T-helper 9 cell (primary cell): ENCODE measurements at places on chromosomes 5 and 9.

GRCh38 chr5:179186801-179187200, 126.6 kb downstream of the ZNF354C start:
- DNase-seq: no peak

DNA sequence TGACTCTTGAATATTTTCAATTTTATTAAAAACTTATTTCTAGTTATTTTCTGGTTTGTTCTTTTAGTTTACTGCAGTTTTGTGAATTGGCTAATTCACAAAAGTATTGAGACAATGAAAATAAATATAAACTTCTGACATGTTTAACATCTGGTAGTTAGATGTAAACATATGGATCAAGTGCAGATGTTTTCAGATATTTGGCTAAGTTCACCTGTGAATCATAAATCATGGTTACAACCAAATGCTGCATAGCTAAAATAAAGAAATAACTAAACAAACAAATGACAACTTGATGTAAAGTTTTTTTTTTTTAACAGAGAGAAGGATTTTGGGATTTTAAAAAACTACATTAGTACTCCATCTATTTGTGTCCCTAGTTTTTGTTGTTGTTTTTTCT, 484.6 kb downstream of the SLCO4C1 start:
- DNase-seq: no peak

DNA sequence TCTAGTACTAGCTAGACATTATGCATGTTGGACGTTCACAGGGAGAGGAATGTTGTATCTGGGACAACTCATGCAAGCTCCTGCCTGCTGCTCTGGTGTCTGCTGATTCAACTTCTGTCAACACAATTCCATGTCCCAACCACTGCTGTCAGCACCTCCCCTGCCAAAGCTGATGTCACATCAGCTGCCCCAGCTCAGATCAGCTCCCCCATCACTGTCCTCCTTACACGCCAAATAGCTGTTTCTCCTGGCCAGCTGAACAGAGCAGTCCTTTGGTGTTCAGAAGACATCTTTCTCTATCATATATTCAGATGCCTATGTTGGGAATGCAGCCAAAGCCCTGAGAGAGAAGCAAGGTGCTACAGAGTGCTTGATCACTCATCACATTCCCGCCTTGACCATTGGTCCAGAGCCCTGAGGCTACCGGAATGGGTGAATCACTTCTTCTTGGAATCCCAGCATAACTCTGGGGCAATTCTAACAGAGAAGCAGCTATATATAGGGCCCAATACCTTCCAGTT, 223.3 kb downstream of the SEC61B start:
- no peak for DNase-seq

DNA sequence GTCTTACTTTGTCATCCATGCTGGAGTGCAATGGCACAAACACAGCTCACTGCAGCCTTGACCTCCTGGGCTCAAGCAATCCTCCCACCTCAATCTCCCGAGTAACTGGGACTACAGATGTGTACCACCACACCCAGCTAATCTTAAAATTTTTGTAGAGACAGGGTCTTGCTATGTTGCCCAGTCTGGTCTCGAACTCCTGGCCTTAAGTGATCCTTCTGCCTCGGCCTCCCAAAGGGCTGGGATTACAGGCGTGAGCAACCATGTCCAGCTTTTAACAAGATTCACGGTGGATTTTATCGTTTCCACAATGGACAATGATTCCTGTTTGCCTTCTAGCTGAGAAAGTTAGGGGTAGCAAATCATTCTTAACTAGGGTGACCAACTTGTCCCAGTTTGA, 165.9 kb downstream of the ZNF608 start:
- DNase-seq: no peak

- no peak for DNase-seq
These were observed 105.6 kb upstream of the TXNDC8 start for GRCh38 chr9:110443146-110443865.

GRCh38 chr5:79756076-79756475, 66.4 kb downstream of the CMYA5 start:
- DNase-seq: no peak

DNA sequence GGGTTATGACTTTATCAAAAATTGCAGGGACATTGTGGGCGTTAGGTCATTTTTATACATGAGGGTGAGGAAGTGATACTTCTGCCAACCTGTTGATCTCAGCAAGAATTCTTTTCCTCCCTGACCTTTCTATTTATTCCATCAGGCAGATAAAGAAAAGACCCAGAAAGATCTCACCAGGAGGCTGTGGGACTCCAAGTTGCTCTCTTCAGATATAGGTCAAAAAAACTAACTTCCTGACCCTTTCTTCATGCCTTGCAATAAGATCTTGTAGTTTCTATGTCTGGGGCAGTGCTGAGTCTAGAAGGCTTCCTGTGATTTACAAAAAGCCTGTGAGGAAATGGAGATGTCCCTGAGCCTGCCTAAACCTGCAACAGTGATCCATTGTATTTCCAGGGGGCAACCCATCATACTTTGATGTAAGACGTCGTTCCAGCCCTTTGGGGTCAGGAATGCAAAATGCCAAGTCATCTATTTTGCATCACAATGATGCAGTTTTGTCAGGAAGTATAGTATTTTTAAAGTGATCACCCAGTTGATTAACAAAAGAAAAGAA, 22.0 kb upstream of the PIK3R1 start:
- no peak for DNase-seq

DNA sequence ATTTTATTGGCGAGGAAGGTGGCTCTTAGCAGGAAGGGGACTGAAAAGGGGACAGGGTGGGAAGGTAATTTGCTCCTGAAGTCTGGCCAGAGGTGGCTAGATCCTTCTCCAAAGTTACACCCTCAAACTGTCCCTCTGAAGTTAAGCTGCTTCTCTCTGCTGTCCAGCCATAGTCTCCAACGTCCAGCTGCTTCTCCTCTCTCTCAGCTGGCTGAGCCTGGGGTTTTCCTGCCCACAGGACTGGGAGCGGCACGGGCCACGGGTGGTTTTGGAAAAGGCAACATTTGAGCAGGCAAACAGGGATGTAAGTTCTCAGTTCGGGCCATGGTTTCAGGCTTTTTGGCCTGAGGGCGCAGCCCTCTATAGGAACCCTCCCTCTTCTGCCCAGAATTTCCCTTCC, 128.3 kb downstream of the YIPF5 start:
- no peak for DNase-seq

DNA sequence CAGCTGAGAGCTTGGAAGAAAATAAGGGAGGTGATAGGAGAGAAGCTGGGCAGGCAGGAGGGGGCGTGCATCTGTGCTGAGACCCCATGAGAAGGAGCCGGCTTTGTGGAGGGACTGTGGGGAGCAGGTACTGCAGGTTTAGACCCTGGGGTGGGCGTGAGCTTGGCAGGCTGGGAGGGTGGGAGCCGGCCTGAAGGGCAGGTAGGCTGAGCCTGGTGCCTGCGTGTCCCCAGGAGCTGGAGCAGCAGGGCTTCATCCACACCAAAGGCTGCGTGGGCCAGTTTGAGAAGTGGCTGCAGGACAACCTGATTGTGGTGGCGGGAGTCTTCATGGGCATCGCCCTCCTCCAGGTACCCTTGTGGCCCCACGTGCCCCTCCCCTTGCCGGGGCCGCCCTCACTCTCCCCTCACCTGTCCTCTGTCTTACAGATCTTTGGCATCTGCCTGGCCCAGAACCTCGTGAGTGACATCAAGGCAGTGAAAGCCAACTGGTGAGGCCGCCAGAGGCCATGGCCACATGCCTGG, 9.2 kb downstream of the TSPAN17 start:
- no peak for DNase-seq

DNA sequence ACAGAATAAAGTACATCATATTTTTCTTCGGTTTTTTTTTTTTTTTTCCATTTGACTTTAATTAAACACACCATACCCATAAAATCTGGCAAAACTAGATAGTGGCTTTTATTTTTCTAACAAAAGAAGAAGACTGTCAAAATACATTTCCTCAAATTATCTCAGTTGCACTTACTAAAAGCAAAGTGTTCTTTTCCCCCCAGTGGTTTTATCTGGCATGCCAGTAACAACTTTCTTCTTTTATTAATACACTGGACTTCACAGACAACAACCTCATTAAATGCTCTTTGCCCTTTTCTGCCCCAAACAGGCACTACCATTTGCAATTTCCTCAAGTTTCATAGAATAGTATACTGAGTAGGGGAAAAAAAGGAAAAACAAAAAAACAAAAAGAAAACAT, 1792.3 kb downstream of the EFNA5 start:
- DNase-seq: no peak

DNA sequence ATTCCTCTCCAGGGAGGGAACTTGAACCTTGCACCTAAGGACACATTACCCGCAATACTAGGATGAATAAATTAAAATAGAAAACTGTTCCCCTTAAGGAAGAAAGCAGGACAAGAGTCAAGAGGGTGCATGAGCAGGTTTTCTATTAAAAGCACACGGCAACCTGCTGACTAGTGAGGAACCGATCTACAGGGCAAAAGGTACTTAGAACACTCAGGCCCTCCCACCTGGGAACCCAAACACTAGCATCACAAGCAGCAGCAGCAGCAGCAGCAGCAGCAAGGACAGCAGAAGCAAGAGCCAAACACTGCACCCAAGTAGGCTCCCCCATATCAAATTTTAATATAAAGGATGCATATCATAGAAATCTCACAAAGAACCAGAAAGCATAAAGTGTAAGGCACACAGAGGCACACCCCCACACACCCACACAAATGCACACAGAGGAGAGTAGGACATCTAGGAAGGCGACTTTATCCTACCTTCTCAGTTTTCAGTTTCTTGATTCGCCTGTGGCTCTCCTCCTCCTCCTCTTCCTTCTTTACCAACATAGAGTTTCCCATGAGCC, 2.8 kb downstream of the ZNF608 start:
- DNase-seq: no peak

GRCh38 chr9:35789541-35789940, 1.9 kb upstream of the NPR2 start:
- no peak for DNase-seq

GRCh38 chr5:142151436-142152383, 43.1 kb downstream of the NDFIP1 start:
- DNase-seq: peak; percentile 46

GRCh38 chr5:115100319-115100955, 69.3 kb downstream of the TRIM36 start:
- DNase-seq: no peak

DNA sequence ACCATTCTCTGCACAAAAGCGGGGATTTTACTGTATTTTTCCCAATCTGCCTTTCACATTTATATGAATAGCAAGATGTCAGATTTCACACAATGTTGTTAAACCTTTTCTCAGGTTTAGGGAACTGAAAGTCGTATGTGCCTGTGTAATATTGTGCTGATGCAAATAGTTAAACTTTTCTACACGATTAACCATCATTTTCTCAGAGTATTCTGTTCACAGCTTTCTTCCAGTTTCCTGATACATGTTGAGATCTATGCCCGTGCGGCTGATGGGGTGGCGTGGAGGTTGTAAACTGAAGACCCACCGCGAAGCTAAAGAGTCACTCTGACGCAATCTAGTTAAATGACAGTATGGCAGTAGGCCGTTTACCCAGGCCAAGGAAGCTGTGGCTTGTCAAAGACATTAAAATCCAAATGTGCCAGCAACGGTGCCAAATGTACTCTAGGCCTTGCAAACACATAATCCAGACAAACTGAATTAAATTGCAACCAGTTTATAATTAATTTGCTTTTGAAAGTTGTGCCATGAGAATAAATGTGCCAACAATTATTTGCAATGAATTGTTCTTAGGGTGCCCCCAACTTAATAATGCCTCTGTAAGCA, 145.7 kb downstream of the EBF1 start:
- no peak for DNase-seq

DNA sequence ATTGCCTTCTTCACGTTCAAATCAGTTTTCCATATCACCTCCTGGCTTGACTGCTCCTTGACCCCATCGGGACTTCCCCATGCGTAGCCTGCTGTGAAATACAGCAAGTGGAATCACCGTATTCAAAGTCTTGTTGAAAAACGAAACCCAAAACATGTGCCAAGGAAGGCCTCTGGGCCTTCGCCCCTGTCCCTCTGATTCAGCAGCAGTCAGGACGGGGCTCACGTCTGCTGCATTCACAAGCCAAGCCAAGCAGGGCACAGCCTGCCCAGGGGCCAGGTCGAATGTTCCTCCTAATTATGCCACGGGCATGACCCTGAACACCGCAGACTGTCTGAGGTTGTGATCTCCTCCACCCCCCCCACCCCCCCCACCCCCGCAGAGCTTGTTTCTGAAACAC, 960 bp upstream of the CTNND2 start:
- no peak for DNase-seq

- DNase-seq: no peak
These were observed 230.1 kb upstream of the PANK3 start for GRCh38 chr5:168809218-168809617.

- DNase-seq: no peak
These were observed 217.9 kb downstream of the SPOCK1 start for GRCh38 chr5:137281201-137281600.

DNA sequence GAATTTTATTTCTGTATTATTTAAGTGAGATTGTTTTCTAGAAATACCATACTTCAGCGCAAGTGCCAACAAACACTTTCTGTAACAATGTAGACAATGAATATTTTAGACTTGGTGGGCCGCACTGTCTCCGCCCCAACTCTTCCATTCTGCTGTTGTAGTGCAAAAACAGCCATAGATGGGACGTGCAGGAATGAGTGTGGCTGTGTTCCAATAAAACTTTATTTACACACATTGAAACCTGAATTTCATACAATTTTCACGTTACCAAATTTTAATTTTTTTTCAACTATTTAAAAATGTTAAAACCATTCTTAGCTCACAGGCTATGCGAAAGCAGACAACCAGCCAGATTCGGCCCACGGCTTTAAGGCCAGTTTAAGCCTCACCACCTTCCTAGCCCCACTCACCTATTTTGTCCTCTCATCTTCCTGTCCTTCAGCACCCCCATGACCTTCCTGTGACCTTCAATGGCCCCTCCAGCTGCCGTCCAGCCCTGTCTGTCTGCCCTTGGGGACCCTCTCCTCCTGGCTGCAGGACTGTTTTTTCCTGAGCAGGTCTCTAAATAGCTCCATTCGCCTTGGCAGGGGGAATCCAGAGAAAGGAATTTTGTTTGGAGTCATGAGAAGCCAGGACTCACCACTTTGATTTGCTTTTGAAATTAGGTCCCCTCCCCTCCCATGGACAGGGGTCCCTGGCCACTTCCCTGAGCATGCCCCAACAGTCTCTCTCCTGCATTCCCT, 11.2 kb upstream of the ANXA6 start:
- DNase-seq: no peak

GRCh38 chr9:71279151-71279739, 157.8 kb upstream of the TRPM3 start:
- DNase-seq: no peak

DNA sequence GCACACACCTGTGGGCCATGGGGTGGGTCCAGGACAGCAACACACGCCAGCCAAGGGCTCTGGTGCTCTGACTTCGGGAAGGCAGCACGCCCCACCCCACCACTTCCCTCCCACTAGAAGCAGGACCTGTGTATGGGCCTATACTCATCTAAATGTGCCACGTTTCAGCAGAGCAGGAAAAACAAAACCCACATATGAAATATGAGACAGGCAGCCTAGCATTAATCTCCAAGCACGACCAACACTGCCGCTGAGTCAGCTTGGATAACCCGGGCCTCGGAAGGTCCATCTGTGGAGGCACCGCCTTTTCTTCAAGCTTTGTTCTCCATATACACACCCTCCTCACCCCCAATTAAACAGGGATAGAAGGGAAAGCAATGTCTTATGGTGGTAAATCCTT, 203.1 kb downstream of the ROR2 start:
- no peak for DNase-seq
